ENCODE measurements at places on chromosomes 13 and 19.

GRCh38 chr13:33696530-33696929 is 121.4 kb upstream of the RFC3 start:
- no peak for DNase-seq

GRCh38 chr13:31588893-31589292 is 150.4 kb upstream of the RXFP2 start:
- DNase-seq: no peak

DNA sequence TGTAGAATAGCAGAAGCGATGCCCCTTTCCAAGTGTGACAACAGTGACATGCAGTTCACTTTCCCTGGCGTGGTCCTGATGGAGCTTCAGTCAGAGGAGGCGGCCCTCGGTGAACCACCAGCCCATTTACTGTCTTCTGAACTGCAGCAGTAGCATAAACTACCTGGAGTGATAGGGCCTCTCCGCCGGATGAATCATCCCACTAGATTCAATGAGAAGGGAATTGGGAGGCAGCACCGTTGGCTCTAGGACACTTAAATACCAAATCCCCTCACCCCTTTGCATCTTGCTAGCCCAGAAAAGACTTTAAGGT is 112.8 kb upstream of the GPR12 start:
- no peak for DNase-seq

DNA sequence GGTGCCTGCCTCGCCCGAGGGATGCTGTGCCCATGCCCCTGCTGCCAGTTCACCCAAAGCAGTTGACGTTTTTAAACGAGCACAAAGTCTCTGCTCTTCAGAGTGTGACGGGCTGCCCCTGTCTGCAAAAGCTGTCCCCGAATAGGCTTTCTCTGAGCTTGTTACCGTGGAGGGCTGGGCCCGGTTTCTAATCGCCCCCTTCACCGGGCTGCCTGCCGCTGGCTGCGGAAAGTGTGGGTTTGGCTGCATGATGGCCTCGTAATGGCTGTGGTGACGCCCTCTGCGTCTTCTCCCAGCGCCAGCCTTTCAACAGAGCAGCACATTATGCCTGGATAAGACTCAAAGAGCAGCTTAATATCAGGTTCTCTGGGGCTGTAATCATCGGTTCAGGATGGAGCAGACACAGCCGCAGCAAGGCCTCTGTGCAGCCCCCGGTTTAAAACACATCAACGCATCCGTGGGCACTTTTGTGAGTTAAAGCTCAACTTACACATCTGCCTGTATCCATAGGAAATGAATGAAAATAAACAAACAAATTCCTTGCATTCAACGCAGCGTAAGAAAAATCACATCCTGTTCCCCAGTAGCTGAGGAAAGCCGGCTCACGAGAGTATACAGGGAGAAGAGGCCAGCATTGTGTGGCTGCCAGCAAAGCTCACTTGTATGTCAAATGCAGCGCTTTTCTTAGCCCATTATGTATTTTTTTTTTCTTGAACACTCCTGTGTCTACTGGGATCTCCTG is 166.4 kb upstream of the SOX1 start:
- DNase-seq: no peak

DNA sequence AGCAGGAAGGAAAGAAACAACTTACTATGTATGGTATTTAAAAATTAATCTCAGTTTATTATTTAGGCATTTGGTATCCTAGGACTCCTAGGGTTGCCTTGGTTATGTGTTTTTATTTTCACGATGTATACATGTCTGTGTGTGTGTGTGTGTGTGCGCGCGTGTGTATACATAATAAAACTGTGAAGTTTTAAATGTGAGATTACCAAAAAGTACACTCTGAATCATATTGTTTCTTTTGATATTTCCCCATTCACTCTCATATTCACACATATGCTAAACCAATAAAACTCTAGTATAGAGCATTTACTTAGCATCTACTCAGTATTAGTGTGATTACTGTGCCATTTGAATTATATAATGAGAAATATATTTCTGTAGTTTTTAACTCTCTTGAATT is 30.8 kb upstream of the NDFIP2 start:
- no peak for DNase-seq

DNA sequence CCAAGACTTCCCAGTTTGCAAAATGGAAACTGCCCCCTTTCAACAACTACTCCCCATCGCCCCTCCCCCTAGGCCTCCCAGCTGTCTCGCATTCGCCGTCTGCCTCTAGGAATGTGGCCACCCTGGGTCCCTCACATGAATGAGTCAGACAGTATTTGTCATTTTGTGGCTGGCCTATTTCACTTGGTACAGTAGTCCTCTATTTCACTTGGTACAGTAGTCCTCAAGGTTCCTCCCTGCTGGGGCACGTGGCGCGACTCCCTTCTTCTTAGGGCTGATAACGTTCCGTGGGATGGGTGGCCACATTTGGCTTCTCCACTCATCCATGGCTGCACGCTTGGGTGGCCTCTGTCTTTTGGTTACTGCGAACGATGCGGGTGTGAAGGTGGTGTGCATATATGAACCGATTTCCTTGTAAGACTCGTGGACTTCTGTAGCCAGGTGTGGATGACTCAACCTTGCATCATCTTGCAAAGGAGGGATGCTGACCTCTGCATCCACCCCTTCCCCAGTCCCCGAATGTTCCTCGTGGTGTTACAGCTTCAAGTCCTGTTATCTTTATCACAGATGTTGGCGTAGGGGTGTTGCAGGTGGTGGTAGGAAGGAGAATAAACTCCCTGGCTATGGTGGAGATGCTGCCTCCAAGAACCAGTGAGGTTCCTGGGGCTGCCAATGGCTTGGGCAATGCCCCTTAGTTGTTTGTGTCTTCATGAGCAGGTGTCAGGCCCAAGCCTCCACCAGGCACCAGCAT is 112.1 kb upstream of the SOX1 start:
- no peak for DNase-seq

DNA sequence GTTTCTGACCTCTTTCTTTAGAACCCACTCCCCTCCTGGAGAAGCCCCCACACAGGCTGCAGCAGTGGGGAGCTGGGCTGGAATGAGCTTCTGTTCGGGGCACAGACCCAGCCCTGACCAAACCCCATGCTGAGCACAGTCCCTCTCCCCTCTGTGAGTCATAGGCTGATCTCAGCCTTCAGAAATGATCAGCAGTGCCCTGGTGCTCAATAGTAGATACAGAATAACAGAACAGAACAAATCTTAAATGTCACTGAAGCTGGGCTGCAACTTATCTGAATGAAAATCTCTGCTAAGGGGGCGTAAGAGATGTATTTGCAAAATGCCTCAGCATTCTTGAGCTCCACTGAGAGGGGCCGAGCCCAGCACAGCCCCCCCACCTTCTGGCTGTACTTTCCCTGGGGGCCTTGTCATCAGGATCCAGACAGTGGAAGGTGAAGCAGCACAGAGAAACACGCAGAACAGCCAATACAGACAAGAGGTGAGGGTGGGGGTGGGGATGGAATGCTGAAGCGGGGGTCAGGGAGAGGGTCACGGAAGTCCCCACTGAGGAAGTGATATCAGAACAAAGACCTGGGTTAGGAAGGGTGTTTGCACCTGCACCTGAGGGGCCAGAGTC is 9.9 kb downstream of the ZNF665 start:
- no peak for DNase-seq

DNA sequence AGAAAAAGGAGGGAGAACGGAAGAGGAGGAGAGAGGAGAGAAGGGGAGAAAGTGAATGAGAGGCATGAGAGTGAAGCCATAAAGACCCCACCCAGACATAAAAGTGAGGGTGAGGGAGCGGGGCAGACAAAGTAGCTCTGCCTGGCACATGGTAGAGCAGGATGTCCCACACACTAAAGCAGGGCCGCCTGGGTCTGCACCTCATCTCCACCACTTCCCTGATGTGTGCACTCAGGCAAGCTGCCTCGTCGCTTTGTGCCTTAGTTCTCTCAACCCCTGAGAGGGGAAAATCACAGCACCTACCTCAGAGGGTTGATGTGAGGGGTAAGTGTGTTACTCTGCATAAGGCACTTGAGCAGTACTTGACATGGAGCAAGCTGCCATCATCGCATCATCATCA is 488.1 kb downstream of the COG6 start:
- no peak for DNase-seq

DNA sequence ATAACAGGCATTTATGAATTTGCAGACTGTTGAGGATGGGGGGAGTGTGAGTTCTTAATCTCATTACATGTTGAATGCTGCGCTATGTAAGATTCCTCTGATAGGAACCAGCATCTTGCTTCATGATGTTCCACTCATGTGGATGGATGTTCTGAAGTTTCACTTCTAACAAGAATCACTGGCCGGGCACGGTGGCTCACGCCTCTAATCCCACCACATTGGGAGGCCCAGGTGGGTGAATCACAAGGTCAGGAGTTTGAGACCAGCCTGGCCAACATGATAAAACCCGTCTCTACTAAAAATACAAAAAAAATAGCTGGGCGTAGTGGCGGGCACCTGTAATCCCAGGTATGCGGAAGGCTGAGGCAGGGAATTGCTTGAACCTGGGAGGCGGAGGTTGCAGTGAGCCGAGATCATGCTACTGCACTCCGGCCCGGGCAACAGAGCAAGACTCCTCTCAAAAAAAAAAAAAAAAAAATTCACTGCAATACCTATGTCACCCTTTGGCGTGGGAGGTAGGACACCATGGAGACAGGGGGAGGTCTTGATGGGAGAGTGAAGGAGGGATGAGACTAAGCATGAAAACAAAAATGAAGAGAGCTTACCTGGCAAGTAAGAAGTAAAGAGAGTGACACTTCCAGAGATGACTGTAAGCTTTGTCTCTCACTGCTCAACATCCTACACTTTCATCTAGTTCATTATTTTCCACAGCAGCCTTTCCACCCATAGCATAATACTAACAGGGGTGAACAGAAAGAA is 133.0 kb downstream of the DCT start:
- DNase-seq: no peak

DNA sequence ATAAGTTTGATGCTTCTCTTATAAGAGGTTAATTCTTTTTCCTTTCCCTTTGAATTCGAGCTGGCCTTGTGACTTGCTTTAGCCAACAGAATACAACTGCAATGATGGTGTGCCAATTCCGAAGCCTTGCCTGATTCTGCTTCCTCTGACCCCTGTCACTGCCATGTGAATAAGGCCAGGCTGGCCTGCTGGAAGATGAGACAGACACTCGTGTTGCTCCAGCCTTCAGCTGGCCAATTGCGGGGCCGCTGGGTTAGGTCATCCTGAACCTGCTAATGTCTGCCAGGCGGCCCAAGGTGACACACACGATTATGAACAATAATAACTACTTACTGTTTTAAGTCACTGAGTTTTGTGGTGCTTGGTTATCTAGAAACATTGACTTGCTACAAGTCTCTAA is 352.0 kb downstream of the MYO16 start:
- no peak for DNase-seq

- no peak for DNase-seq
These were observed 21.8 kb downstream of the FGF14 start for GRCh38 chr13:102380012-102380411.

DNA sequence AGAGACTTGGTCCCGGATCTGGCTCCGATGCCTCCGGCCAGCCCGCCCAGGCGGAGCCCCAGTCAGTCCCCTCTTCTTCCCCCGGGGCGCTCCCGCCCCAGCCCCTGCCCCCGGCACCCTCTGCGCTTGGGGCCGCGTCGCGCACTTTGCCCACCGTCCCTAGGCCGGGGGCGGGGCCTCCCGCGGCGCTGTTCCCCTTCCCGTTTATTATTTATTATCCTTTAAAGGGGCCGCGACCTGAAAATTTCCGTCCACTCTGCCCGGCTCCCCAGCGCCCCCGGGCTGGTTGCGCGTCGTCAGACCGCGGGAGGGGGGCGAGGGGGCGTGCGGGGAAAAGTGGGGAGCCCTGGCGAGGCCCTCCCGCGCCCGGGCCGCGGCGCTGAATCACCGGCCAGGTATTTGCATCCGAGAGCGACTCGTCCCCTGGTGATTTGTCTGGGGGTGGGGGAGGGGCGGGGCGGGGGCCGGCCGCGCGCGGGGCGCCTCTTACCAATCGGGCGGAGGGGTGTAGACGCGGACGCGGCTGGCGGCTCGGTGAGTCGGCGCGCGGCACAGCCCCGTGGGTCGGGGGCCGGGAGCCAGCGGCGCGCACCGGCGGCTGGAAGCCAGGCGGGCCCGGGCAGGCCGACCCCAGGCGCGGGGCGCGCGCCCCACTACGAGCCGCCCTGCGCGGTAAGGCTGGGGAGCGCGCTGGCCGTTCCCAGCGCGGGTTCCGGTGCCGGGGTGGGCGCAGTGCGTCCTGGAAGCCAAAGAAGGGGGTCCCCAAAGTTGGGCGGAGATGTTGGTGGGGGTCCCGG is at the start of gene ARID3A:
Gene ARID3A (plus strand): TSS at position 510 of the 797 bp plus-strand sequence. CDS start 3,494 bp downstream, outside the sequence.
- peak; percentile 95 for DNase-seq

DNA sequence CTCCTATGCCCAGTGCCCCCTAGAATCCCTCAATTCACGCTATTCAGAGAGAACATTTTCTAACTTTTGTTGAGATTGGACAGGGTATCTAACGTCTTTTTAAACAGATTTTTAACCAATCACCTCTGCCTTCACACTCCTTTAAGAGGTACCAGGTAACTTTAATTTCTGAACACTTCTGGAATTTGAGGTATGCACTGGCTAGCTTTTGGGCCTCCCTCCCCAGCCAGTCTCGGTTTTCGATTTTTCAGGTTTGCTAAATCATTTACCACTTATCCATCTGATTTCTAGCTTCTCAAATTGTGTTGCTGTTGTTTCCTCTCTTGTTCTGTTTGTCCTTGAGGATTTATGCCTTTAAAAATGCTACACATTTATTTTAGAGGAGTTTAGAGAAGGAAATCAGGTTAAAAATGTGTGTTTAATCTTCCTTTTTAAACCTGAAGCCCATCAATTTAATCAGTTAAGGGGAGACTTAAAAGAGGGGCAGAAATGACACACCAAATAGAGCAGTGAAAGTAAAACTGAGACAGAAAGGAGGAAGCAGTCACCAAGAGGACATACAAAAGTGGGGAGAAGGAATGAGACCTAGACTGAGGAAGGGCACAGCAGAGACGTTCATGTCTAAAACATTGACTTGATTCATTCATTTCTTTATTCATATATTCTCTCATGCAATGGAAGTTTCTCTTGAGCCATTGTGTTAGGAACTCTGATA is 139.6 kb upstream of the HTR2A start:
- peak; percentile 41 for DNase-seq

DNA sequence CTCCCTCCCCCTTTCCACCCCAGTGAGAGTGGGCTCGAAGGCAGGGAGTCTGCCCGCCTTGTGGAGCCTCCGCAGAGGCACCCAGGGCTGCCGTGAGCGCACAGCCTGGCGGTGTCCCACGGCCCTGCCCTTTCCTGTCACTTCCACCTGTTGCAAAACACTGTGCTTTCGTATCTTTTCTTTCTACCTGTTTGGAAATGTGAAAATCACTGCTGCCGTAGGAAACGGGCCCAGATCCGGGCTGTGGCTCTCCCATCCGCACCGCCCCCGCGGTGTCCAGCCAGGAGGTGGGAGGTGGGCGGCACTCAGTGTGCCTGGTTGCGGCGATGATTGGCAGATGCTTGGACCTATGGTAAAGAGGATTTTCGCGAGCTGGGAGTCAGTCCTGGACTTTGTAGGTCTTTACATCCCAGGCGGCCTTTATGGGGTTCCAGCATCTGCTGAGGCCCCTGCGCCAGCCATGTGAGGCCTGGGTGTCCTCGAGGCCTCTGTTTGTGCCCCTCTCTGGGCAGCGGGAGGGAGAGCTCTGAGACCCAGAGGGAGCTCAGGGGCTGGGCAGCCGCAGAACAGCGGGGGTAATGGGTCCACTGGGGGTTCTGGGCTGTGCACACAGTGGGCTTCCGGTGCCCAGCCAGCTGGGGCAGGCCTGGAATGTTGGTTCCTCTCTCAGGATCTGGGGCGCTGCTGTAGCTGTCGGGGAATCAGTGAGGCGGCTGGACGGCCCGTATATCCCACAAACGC is 6.1 kb downstream of the STK11 start:
- DNase-seq: no peak

- DNase-seq: no peak
These were observed 297.8 kb downstream of the SHISA2 start for GRCh38 chr13:25753976-25754375.
